ENCODE measurements at places on chromosomes 16 and 17. TPM values are rescaled to one million over a fixed set of nuclear protein-coding genes. Genes with fewer than 3 reads are reported as not detected.

The TPSAB1 gene
- polyA plus RNA-seq: not detected

The ZNF19 gene
- polyA plus RNA-seq: 1.00 TPM

The SLC25A10 gene
- 5.2 TPM for polyA plus RNA-seq

The ACSM2B gene
- not detected for polyA plus RNA-seq

The SLC35G6 gene
- not detected for polyA plus RNA-seq

The OTOP3 gene
- polyA plus RNA-seq: not detected

The MMP15 gene
- 0.21 TPM for polyA plus RNA-seq

The AATK gene
- polyA plus RNA-seq: 0.09 TPM

The OTOP2 gene
- not detected for polyA plus RNA-seq

The MYH1 gene
- not detected for polyA plus RNA-seq

The CCL3 gene
- not detected for polyA plus RNA-seq

The ITGAL gene
- 159 TPM for polyA plus RNA-seq

The TP53TG3D gene
- polyA plus RNA-seq: 0.75 TPM

The DNAAF1 gene
- polyA plus RNA-seq: not detected

The STAT5A gene
- polyA plus RNA-seq: 66.7 TPM

The ALDOC gene
- 50.2 TPM for polyA plus RNA-seq

The CD68 gene
- polyA plus RNA-seq: 0.59 TPM

The USP6 gene
- 0.02 TPM for polyA plus RNA-seq

The SULT1A2 gene
- 0.18 TPM for polyA plus RNA-seq

The KRTAP2-4 gene
- not detected for polyA plus RNA-seq

The GHDC gene
- 17.9 TPM for polyA plus RNA-seq

The ESRP2 gene
- not detected for polyA plus RNA-seq

The PDIA2 gene
- polyA plus RNA-seq: not detected

The CCL8 gene
- polyA plus RNA-seq: not detected

The CCDC200 gene
- polyA plus RNA-seq: 0.70 TPM

The ZSCAN10 gene
- polyA plus RNA-seq: not detected

The CMTM2 gene
- polyA plus RNA-seq: not detected

The TAC4 gene
- not detected for polyA plus RNA-seq

The WFIKKN2 gene
- polyA plus RNA-seq: not detected

The ADPRM gene
- 55.0 TPM for polyA plus RNA-seq

The CETP gene
- not detected for polyA plus RNA-seq

The RNF151 gene
- not detected for polyA plus RNA-seq

The ITGB3 gene
- not detected for polyA plus RNA-seq

The TLK2 gene
- polyA plus RNA-seq: 2.4 TPM

The MAP2K4 gene
- 29.4 TPM for polyA plus RNA-seq

The NETO2 gene
- polyA plus RNA-seq: 5.0 TPM

The SLFN13 gene
- 5.4 TPM for polyA plus RNA-seq

The SNAI3 gene
- polyA plus RNA-seq: 11.6 TPM

The CBX2 gene
- polyA plus RNA-seq: not detected

The CEP295NL gene
- not detected for polyA plus RNA-seq

The HEXD gene
- 15.1 TPM for polyA plus RNA-seq

The CCDC92B gene
- polyA plus RNA-seq: not detected

The TPSD1 gene
- polyA plus RNA-seq: not detected

The COPZ2 gene
- 1.9 TPM for polyA plus RNA-seq

The SMTNL2 gene
- polyA plus RNA-seq: not detected

The KRTAP17-1 gene
- not detected for polyA plus RNA-seq

The PIGL gene
- 8.1 TPM for polyA plus RNA-seq

The TBX6 gene
- polyA plus RNA-seq: 0.36 TPM

The EVPLL gene
- polyA plus RNA-seq: not detected

The CDC6 gene
- polyA plus RNA-seq: 0.61 TPM

The HOXB3 gene
- polyA plus RNA-seq: not detected

The ALOX12B gene
- polyA plus RNA-seq: not detected

The TP53TG3 gene
- not detected for polyA plus RNA-seq

The MYCBPAP gene
- polyA plus RNA-seq: 0.24 TPM

The ZDHHC1 gene
- polyA plus RNA-seq: not detected

The SMARCD2 gene
- 80.4 TPM for polyA plus RNA-seq

The IKZF3 gene
- polyA plus RNA-seq: 3.2 TPM

Data from CD4-positive, alpha-beta memory T cell (primary cell).